ENCODE measurements at places on chromosomes 4 and X. TPM values are rescaled to one million over a fixed set of nuclear protein-coding genes. Genes with fewer than 3 reads are reported as not detected.
A peak's percentile ranks its signal among the peaks of the same experiment; 100 is the strongest.

RS1 gene
- not detected for total RNA-seq

MAGEA4 gene
- 0.23 TPM for total RNA-seq

DNA sequence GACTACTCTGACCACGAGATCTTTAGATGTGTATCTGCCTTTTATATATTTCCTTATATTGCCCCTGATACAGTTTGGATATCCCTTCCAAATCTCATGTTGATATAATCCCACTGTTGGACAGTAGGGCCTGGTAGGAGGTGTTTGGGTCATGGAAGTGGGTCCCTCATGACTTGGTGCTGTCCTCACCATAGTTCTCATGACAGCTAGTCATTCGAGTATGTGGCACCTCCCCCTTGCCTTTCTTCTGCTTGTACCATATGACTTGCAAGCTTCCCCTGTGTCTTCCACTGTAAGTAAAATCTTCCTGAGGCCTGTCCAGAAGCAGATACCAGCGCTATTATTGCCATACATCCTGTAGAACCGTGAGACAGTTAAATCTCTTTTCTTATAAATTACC is 145.3 kb downstream of the ZNF518B start:
- DNase-seq, result no peak

- DNase-seq, result no peak
Observed at GRCh38 chrX:132505116-132505515, 16.3 kb upstream of the MBNL3 start.

SLC34A2 gene
- total RNA-seq, result 0.41 TPM

PWWP3B gene
- 0.21 TPM for total RNA-seq

- DNase-seq, result no peak
Observed at GRCh38 chr4:3572363-3572762, 40.1 kb upstream of the LRPAP1 start.

MAGEA9B gene
- total RNA-seq, result not detected

NLRP2B gene
- total RNA-seq, result not detected

DNA sequence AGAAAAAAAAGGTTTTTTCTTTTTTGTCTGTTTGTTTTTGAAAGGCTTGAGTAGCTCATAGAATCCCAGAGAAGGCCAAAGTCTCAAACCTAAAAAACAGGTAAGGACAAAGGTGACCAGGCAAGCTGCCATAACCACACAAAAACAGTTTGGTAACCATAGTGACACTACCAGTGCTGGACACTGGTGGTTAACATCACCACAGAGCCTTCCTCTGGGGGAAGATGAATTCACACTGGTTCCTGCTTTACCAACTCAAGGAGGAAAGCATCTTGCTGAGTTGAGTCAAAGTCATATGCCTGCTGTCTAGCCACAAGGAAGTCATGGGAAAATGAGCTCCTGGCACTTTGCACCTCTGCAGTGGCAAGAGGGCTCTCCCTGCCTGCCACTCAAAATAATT is 32.5 kb downstream of the IDS start:
- no peak for DNase-seq

CT45A8 gene
- total RNA-seq, result not detected

CISD2 gene
- total RNA-seq, result 27.2 TPM

GRCh38 chrX:7050271-7050670 is 97.2 kb upstream of the STS start:
- DNase-seq, result no peak

- no peak for DNase-seq
Observed at GRCh38 chr4:88015659-88016295, 8.3 kb downstream of the PKD2 start.

DNA sequence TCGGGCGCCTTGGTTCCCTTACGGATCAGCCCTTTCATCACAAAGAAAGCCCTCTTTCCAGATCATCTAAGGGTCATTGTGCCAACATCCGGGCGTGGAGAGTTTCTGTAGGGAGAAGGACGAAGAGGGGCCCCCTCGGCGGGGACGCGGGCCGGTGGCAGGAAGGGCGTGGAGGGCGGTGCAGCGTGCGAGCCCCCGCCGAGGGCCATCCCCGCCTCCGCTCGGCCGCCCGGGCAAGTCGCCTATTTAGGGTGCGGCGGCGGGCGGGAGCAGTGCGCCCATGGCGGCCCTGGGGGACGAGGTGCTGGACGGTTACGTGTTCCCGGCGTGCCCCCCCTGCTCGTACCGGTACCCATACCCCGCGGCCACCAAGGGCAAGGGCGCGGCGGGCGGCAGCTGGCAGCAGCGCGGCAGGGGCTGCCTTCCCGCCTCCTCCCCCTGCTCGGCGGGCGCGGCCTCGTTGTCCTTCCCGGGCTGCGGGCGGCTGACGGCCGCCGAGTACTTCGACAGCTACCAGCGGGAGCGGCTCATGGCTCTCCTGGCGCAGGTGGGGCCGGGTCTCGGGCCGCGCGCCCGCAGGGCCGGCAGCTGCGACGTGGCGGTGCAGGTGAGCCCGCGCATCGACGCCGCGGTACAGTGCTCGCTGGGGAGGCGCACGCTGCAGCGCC is at the start of gene ZAR1:
TSS of gene ZAR1 (plus strand) at position 241 of the 668 bp plus-strand sequence. CDS start at position 281, 40 bp downstream.
- no peak for DNase-seq

DNA sequence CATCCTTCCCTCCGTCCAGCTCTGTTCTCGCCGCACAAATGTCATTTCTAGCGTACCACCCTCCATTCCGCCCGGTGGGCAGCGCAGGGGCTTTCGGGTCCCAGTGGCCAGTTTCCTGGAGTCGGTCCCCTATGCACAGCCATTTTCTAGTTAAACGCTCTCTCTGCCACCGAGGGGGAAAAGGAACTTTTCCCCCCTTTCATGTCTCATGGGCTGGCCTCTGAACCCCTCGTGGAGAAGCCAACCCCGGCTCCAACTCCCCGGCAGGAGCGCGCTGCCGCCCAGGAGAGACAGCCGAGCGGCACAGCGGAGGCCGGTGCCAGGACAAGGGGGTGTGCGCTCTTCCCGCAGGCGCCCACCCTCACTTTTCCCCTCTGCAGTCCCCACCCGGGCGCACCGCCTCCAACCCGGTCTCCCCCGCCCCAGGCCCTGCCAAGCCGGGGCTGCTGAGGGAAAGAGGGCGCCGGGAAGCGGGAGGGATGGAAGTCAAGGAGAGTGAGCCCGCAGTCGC is 662 bp downstream of the APBB2 start:
- peak; percentile 43 for DNase-seq

- no peak for DNase-seq
Observed at GRCh38 chrX:2542826-2543521, 42.2 kb upstream of the DHRSX start.

COL25A1 gene
- total RNA-seq, result 22.7 TPM

- no peak for DNase-seq
Observed at GRCh38 chr4:186942758-186943377, 219.2 kb upstream of the FAT1 start.

DNA sequence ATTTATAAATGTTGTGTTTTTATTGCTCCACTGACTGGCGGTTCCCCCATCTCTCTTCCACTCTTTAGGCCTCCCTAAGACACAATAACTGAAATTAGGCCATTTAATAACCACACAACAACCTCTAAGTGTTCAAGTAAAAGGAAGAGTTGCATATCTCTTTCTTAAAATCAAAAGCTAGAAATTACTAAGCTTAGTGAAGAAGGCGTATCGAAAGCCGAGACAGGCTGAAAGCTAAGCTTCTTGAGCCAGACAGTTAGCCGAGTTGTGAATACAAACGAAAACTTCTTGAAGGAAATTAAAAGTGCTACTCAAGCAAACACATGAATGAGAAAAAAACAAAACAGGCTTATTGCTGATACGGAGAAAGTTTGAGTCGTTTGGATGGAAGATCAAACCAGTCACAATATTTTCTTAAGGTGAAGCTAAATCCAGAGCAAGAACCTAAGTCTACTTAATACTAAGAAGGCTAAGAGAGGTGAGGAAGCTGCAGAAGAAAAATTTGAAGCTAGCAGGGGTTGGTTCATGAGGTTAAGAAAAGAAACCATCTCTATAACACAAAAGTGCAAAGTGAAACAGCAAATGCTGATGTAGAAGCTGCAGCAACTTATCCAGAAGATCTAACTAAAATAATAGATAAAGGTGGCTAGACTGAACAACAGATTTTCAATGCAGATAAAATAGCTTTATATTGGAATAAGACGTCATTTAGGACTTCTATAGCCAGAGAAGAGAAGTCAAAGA is 194.0 kb upstream of the TTC29 start:
- DNase-seq, result no peak

GRCh38 chrX:139931646-139932072 is 1.2 kb downstream of the ATP11C start:
- DNase-seq, result no peak

GRCh38 chr4:102036619-102037376 is 246.3 kb downstream of the BANK1 start:
- no peak for DNase-seq

GIMD1 gene
- not detected for total RNA-seq

DNA sequence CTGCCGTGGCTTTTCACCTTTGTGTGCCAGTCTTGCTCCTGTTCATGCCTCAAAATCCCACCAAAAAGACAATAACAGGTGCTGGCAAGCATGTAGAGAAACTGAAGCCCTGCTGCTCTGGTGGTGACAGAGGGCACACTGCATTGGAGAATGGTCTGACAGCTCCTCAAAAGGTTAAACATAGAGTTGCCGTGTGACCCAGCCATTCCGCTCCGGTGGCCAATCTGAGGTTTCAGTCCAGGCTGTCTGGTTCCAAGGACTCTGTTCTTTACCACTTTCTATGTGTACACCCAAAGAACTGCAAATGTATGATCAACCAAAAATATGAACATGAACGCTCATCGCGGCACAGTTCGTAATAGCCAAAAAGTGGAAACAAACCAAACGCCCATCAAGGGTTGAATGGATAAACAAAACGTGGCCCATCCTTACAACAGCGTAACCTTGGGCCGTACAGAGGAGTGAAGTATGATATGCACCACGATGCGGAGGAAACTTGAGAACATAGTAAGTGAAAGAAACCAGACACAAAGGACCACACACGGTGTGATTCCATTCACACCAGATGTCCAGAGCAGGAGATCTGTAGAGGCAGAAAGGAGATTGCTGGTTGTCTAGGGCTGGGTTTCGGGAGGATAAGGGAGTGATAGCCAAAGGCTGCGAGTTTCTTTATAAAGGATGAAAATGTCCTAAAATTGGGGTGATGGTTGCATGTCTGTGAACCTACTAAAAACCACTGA is 33.6 kb upstream of the WFS1 start:
- no peak for DNase-seq

DNA sequence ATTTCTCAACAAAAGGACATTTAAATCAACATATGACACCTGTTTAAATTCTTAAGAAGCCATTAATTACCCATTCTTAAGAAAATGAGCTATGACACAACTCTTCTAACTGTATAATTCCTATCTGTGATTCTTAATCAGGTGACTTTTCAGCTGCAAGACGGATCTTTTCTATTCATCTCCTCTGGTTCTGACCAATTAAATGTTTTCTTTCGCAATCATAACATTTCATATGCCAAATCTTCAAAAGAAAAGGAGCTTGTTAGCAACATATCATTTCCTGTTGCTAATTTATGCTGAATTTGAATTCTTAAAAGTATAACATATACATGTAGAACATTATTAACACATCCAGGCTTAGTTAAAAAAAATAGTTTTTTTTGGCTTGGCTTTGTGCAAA is 62.5 kb downstream of the SEL1L3 start:
- no peak for DNase-seq

GRCh38 chrX:34132028-34132427 is at the start of gene FAM47A:
TSS of gene FAM47A (minus strand) at chrX:34132314. CDS start at chrX:34132278, 36 bp downstream.
- DNase-seq, result no peak

DNA sequence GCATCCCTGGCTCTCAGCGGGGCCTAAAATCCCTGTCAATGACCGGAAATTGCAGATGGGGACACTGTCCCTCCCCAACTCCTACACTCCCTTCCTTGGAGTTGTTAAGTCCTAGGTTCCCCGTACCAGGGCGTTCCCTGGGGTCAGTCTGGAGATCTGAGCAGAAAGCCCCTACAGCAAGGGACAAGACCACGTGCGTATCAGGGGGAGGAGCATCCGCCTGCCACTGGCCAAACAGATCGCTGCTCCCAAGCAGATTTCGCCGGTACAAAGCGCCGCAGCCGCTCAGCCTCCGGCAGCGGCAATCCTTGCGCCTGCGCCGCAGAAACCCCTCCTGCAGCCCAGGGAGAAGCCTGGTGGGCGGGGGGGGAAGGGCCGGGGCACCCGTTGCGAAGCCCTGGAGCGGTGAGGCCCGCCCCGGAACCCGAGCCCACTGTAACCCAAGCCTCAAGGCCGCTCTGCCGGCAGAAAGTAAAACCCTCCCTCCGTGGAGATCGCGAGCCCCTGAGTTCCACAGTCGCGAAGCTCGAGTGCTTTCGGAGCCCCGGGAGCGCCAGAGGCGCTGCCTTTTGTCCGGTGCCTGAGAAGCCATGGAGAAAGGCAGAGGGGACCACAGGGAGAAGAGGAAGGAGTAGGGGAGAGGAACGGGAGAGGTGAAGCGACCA is 2.7 kb downstream of the CRMP1 start:
- peak; percentile 71 for DNase-seq

DNA sequence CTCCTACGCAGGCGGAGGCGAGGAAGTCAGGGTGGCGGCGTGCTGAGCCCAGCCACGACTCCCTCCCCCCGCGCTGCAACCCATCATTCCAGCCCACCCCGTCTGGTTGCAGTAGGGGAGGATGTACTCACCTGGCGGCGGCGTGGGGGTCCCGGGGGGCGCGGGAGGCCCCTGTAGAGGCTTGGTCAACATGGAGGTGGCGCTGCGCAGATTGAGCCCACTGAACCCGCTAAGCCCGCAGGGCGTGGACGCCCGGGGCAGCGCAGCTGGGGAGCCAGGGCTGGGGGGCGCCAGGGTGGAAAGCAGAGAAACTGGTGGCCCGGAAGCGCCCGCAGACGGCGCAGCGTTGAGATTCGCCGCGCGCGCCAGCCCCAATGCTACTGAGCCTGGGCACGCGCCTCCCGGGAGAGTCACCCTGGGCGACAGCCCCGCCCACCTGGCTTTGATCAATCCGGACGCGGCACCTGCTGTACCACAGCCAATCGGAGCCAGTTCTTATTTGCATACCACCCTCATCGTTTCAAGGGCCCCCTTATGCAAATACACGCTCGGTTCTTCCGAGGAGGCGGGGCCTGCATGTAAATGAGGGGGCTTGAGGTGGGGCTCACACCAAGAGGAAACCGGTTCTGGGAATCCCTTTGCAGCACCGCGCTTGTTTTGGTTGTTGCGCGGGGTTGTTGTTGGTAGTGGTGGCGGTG is at the start of gene PIM2:
TSS of gene PIM2 (minus strand) at position 382 of the 698 bp plus-strand sequence. CDS start at position 192, 190 bp downstream.
- peak; percentile 72 for DNase-seq

DNA sequence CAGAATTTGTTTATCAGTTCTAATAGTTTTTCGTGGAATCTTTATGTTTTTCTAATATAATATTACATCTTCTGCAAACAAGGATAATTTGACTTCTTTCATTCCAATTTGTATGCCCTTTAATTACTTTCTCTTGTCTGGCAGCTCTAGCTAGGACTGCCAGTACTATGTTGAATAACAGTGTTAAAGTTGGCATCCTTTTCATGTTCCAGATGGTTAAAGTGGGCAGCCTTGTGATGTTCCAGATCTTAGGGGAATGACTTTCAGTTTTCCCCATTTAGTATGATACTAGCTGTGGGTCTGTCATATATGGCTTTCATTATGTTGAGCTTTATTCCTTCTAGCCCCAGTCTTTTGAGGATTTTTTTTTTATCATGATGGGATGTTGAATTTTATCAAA is 220.6 kb upstream of the WDFY3 start:
- DNase-seq, result no peak

IGFBP7 gene
- total RNA-seq, result 7.6 TPM

DNA sequence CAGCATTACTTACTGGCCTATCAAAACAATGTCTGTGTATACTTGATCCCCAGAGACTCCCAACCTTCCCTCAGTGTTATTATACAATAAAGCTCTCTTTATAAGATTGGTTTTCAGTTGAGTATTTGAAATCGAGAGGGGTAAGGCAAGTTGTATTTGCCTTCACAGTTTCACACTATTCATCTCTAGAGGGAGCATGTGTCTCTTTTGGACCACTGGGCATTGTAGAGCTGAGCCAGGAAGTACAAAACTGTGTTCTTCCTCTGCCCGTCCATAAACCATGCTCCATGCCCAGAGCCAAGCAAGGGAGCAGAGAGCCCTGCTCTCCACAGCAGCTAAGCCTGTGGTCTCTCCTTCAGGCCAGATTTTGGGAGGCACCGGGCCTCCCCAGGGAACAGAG is 61.5 kb upstream of the HHIP start:
- no peak for DNase-seq
